ENCODE measurements at places on chromosomes 7 and 10. TPM values are rescaled to one million over a fixed set of nuclear protein-coding genes. Genes with fewer than 3 reads are reported as not detected.

GDF2 gene
- not detected for total RNA-seq

ASZ1 gene
- total RNA-seq: not detected

AKR1C8 gene
- total RNA-seq: not detected

TET1 gene
- total RNA-seq: 0.21 TPM

AS3MT gene
- 4.9 TPM for total RNA-seq

BLVRA gene
- total RNA-seq: 31.3 TPM

HTR7 gene
- total RNA-seq: 32.0 TPM

ASCC1 gene
- total RNA-seq: 28.9 TPM

TRIM56 gene
- 8.2 TPM for total RNA-seq

CLEC2L gene
- not detected for total RNA-seq

OR9A2 gene
- not detected for total RNA-seq

GLI3 gene
- 2.3 TPM for total RNA-seq

CALML5 gene
- total RNA-seq: not detected

CNPY1 gene
- not detected for total RNA-seq

PLEKHS1 gene
- total RNA-seq: under 0.01 TPM

ZFAND2A gene
- total RNA-seq: 37.5 TPM

PTN gene
- total RNA-seq: 0.24 TPM

ANKRD30A gene
- not detected for total RNA-seq

GHRHR gene
- total RNA-seq: not detected

CYP17A1 gene
- not detected for total RNA-seq

SEC23IP gene
- 15.4 TPM for total RNA-seq

KEL gene
- total RNA-seq: 0.72 TPM

WNT2 gene
- not detected for total RNA-seq

EGFR gene
- 281 TPM for total RNA-seq

COL1A2 gene
- 3.1 TPM for total RNA-seq

MRPS24 gene
- 92.8 TPM for total RNA-seq

POMZP3 gene
- total RNA-seq: 3.6 TPM

OR13A1 gene
- total RNA-seq: under 0.01 TPM

LIPM gene
- total RNA-seq: not detected

ACTR3C gene
- 11.6 TPM for total RNA-seq

SPDYE5 gene
- not detected for total RNA-seq

IFIT1B gene
- not detected for total RNA-seq

RBP3 gene
- not detected for total RNA-seq

FGFBP3 gene
- total RNA-seq: not detected

FOXI2 gene
- total RNA-seq: not detected

PLA2G12B gene
- total RNA-seq: not detected

PRSS37 gene
- total RNA-seq: not detected

GIMAP7 gene
- not detected for total RNA-seq

C10orf67 gene
- total RNA-seq: not detected

AGBL3 gene
- total RNA-seq: 0.64 TPM

BAIAP2L1 gene
- total RNA-seq: 25.6 TPM

ACSM6 gene
- not detected for total RNA-seq

GOLGA7B gene
- total RNA-seq: 0.21 TPM

ITIH5 gene
- total RNA-seq: 0.21 TPM

ATOH7 gene
- not detected for total RNA-seq

TFR2 gene
- total RNA-seq: 1.3 TPM

POLR1F gene
- total RNA-seq: 19.5 TPM

ABCA13 gene
- 0.24 TPM for total RNA-seq

NOS3 gene
- 0.64 TPM for total RNA-seq

UPK3B gene
- 1.7 TPM for total RNA-seq

PIP gene
- total RNA-seq: not detected

C7orf33 gene
- total RNA-seq: not detected

CCDC172 gene
- not detected for total RNA-seq

SORCS3 gene
- total RNA-seq: not detected

OR6V1 gene
- not detected for total RNA-seq

ASAH2B gene
- total RNA-seq: 3.2 TPM

FHIP2A gene
- total RNA-seq: 9.4 TPM

BAMBI gene
- total RNA-seq: 8.2 TPM

Measured in tracheal epithelial cell (primary cell).